Eye (tissue), 1 donor: ENCODE measurements at places on chromosomes 1 and 21.

- peak; percentile 79 for DNase-seq
Observed at GRCh38 chr1:226697151-226697928, 41.7 kb downstream of the ITPKB start.

DNA sequence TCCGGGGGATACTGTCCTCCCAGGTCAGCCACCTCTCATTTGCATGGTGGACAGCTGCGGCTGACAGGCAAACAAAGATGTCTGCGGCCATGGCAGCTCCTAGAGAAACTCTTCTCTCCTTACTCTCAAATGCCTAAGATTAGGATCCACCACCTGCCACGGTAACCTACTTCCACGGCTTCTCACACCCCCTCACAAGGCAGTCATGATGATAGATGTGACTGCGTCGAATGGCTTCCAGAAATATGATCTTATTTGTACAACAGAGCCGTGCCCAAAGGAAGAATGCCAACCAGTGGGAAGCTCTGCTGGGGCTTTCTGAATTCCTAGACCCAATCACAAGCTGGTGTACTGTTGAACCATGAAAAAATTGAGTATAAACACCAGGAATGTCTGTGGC lies 73.4 kb downstream of the BACE2 start:
- DNase-seq, result no peak

GRCh38 chr1:31584869-31585735 lies 8.8 kb downstream of the TINAGL1 start:
- DNase-seq, result no peak

- DNase-seq, result no peak
Observed at GRCh38 chr1:107545056-107545577, 404.3 kb downstream of the NTNG1 start.

- DNase-seq, result no peak
Observed at GRCh38 chr1:7513081-7513480, 258.0 kb upstream of the VAMP3 start.

- peak; percentile 49 for DNase-seq
Observed at GRCh38 chr1:179599623-179600249, 8.1 kb downstream of the TDRD5 start.

- no peak for DNase-seq
Observed at GRCh38 chr1:51276286-51276685, 40.2 kb downstream of the RNF11 start.

- DNase-seq, result no peak
Observed at GRCh38 chr1:158813164-158813563, 18.0 kb upstream of the MNDA start.

GRCh38 chr1:88088481-88088880 lies 595.6 kb upstream of the PKN2 start:
- no peak for DNase-seq

- DNase-seq, result no peak
Observed at GRCh38 chr1:16120407-16120806, 35.5 kb downstream of the EPHA2 start.

- DNase-seq, result peak; percentile 33
Observed at GRCh38 chr1:906600-907420, 16.9 kb upstream of the SAMD11 start.

DNA sequence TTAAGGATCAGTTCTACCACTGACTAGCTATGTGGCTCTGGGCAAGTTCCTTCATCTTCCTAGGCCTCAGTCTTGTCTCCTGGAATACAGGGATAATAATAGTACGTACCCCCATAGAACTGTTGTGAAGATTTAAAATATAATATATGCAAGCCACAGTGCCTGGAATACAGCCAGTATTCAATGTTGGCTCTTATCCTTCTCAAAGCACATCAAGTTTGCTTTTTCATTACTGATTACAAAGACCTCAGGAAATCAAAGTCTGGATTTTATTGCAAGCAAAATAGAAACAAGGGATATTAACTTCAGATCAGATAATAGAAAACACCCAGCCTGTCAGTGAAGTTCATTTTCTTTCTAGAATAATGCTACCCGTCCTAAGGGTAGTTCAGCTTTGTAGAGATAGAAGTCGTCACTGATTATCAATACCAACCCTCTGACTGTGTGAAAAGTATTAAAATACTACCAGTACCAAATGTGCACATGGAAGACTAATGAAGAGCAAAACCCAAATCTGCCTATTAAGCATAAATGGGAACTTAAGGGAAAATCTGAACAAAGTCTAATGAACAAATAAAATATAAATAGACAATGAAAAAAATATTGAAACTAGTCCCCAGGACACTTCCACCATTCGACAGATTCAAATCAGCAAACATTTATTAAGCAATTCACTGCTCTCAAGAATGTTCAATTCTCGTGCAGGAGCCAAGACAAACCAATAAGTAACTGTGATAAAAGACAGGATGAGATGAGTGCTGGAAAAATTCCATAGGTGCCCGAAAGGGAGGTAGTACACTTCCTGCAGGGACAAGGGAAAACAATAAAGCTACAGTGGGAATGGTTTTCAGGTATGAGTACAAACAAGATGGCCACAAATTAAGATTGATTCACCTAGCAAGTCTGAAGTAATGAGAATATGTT lies 206.2 kb downstream of the SMYD3 start:
- DNase-seq, result no peak

- no peak for DNase-seq
Observed at GRCh38 chr1:109208394-109208793, 5.3 kb upstream of the SARS1 start.

GRCh38 chr1:184352776-184353175 lies 34.1 kb upstream of the C1orf21 start:
- DNase-seq, result no peak

- DNase-seq, result no peak
Observed at GRCh38 chr1:222956601-222957000, 141.8 kb downstream of the DISP1 start.

DNA sequence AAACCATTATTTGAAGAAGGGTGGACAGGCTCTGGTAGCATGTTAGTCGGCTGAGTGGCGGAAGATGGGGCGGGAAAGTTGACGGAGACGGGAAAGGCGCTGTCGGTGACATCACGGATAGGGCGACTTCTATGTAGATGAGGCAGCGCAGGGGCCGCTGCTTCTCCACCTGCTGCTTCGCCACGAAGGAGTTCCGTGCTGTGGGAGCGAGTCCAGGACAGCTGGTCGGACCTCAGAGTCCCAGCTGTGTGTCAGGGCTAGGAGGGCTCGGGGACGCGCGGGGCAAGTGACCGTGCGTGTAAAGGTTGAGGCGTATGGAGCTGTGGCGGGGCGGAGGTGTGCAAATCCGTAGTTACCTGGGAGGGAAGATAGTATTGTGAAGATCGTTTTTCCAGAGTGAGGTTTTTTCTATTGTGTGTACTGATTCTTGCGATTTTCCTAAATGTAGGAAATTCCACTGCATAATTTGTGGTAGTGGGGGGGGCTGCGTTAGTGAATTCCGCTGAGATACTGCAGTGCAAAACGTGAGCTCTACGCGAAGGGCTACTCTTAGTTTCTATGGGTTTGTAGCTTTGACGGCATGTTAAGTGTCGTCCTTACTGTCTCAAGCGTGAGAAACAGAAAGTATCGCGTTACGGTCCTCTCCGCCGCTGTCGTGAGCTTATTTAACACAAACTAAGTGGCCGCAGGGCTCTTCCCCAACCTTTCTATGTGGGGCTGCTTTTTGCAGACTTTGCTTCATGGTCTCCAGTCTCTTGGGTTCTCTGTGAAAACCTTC lies 111.2 kb upstream of the NBPF11 start:
- peak; percentile 85 for DNase-seq

DNA sequence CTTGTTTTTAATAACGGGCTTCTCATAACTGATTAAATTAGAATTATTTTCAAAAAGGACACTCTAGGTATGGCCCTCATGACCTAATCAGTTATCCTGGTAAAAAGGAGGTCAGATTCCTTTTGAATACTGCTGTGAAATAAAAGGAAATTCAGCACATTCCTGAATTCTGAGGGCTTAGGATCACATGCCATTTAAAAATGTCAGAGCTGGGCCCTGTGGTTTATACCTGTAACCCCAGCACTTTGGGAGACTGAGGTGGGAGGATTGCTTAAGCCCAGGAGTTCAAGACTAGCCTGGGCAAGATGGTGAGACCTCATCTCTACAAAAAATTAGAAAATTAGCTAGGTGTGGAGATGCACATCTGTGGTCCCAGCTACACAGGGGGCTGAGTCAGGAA lies 18.0 kb upstream of the RABGGTB start:
- DNase-seq, result no peak

DNA sequence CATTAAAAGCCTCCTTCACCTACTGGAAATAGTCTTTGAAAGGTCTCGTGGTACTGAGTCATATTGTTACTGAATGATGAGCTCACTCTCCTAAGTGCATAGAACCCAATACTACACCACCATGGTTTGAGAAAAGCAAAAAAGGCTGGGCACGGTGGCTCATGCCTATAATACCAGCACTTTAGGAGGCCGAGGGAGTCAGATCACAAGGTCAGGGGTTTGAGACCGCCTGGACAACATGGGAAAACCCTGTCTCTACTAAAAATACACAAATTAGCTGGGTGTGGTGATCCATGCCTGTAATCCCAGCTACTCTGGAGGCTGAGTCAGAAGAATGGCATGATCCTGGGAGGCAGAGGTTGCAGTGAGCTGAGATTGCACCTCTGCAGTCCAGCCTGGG lies 3.3 kb upstream of the HNRNPCL1 start:
- no peak for DNase-seq

DNA sequence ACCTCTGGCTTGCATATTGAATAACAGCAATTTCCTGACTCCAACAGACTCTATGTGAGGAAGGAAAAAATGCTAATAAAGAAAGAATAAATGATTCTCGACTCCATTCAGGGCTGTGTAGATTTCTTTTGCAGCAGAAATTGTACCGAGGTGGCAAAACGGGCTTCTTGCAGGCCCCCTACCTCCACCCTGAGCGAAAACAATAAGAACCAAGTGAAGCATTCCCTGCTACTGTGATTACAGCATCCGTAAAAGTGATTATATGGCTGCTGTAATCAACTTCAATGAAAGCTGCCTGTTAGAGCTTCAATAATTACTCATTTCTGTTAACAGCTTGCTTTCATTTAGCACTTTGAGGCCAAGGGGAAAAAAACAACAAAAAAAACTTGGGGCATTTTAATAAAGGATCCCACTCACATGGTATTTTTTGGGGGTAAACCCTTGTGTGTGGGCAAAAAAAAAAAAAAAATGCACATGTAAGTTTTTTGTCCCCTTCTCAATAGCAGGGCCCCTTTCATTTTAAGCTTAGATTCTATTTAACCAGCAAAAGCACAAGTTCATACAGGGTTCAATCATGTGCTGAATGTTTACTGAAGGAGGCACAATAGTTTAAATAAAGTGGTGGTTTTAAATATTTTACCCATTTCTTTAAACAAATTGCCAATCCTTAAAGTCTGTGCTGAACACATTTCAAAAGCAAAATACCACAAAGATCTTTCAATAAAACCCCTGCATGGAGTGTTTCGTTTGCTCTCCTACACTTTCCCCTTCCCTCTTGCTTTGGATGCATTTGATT lies 271.6 kb downstream of the LMO4 start:
- DNase-seq, result peak; percentile 48

GRCh38 chr21:19781881-19782652 lies 1216.1 kb upstream of the NCAM2 start:
- no peak for DNase-seq

GRCh38 chr1:168504064-168504837 lies 39.5 kb downstream of the XCL2 start:
- no peak for DNase-seq

- peak; percentile 41 for DNase-seq
Observed at GRCh38 chr1:93668121-93668520, 13.5 kb downstream of the BCAR3 start.

GRCh38 chr1:40140211-40140973 lies 20.8 kb upstream of the RLF start:
- DNase-seq, result no peak

- DNase-seq, result no peak
Observed at GRCh38 chr21:33855190-33855589, 60.4 kb downstream of the ATP5PO start.

DNA sequence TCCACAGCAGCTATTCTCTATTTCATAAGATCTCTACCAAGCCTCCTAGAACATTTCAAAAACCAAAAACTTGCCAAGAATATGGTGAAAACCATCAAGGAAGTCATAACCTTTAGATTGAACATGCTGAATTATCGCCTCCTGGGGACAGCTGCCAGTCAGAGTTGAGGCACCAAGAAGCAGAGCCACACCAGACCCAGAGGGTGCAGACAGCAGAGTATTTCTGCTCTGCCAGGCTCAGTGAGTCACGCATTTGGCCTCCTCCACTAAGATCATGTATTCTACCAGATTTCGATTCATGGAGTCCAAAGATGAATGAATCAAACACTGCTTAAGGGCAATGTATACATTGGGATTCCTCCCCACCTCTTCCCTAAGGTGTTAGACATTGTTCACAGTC lies 2.1 kb downstream of the F3 start:
- DNase-seq, result no peak

DNA sequence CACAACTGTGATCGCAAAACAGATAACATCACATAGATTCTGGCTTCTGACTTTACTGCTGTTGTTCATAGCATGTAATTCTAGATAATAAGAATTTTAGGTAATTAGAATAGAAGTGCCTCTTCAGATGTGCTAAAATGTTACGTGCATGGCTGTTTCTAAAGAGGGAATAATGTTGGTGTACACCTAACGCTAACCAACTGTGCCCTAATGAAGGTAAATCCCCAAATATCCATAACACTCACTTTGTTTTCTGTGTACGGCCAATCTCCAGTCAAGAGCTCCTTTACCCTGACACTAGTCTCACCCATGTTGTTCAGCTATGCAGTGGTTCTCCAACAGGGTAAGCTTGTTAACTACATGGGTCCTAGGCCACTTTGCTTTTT lies 44.4 kb downstream of the APP start:
- DNase-seq, result no peak

DNA sequence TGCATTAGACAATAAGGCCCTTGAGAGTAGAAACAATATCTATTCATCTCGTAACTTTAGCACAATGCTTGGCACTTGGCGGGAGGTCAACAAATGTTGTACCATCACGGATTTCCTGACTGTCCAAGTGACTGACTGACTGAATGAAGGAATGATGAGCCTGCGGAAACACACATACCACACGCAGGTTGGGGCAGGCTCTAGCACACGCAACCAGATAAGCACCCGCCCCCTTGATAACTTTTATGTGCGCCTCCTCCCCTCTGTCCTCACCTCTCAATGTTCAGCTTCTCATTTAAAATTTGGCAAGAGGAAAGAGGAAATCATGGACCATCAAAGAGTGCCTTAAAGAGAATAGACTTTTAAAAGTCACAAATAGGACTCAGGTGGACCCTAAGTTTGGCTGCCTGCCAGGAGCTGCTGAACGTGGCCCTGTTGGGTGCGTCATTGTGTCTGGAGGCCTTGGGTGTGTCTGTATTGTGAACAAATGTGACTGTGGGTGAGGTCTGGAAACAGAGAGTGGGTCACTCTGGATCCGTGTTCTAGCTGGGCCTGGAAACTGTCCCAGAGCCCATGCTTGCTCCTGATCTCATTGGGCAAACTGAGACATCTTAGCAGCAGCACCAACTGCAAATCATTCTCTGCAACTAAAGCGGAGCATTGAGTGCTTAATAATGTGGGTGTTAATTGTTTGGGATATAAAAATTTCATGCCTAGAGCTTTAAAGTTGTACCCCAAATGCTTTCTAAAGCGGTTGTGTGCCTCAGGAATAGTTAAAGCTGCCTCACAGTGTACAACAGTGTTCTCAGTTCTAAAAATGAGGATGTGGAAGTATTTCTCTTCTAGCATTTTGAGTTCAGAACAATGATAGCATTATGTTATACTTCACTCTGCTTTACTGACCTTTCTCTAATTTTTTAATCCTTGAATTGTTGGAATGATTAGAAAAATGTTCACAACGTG lies 47.6 kb upstream of the ABCG1 start:
- DNase-seq, result no peak

GRCh38 chr1:111197598-111198284 lies 2.7 kb downstream of the DENND2D start:
- no peak for DNase-seq

- no peak for DNase-seq
Observed at GRCh38 chr1:107683683-107684082, 281.3 kb downstream of the VAV3 start.
